HFF-Myc (cell line): ENCODE measurements at places on chromosomes 4 and X.

- DNase-seq: no peak
Observed at GRCh38 chr4:174135936-174136406, 147.5 kb downstream of the FBXO8 start.

GRCh38 chrX:110755061-110755460 is 40.6 kb downstream of the CHRDL1 start:
- no peak for DNase-seq

GRCh38 chr4:172736046-172736445 is 432.6 kb upstream of the GALNT7 start:
- no peak for DNase-seq

DNA sequence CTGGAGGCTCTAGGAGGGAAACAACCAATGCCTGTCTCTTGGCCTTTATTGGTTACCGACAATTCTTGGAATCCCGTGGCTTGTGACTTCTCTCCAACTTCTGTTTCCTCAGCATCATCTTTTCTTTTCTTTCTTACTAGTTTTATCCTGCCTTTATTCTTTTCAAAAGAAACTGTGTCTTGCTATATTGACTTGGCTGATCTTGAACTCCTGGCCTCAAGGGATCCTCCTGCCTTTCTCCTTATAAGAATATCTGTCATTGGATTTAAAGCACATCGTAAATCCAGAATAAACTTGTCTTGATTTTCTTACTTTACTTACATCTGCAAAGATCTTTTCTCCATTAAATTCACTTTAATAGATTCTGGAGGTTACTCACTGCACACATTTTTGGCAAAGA is 49.9 kb upstream of the UGT2B10 start:
- DNase-seq: no peak

DNA sequence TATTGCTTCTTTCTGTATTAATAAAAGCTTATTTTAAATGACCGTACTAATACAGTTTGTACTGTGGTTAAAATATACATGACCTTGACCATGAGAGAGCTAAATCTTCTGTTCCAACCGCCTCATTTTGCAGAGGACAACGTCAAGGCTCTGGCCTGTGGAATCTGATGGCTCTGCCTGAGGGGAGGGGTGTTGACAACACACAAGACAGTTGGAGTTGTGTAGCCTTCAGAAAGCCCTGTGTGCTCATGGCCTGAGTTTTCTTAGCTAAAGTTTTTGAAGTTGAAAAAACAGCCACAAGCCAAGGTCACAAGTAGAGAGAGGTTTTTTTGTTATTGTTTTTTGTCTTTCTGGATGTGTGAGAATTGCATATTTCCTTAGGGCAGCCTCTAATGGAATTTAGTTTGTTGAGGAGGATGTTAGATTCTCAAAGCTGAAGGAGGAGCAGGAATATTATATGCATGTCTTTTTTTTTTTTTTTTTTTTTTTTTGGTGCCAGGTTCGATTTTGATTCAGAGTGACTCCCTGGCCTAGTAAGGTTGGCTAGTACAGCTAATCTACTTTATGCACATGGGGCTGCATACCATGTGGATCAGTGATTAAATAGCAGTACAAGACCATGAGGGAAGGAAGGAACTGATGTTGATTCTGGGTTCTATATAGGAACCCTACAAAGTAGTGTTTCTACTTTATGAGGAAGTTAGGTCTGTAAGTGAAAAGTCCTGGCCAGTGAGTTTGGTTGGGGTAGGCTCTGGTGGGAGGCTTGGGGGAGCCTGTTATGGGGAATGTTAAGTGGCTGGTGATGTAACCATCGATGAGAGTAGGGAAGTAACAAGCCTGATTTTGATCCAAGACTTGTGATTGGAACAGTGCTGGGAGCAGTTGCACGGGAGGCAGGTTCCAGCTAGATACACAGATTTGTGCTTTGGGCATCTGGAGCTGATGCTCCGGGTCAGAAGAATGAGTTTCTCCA is 20.3 kb downstream of the SMS start:
- DNase-seq: no peak
